Myocyte (in vitro differentiated cells): ENCODE measurements at places on chromosomes 2 and 18.

DNA sequence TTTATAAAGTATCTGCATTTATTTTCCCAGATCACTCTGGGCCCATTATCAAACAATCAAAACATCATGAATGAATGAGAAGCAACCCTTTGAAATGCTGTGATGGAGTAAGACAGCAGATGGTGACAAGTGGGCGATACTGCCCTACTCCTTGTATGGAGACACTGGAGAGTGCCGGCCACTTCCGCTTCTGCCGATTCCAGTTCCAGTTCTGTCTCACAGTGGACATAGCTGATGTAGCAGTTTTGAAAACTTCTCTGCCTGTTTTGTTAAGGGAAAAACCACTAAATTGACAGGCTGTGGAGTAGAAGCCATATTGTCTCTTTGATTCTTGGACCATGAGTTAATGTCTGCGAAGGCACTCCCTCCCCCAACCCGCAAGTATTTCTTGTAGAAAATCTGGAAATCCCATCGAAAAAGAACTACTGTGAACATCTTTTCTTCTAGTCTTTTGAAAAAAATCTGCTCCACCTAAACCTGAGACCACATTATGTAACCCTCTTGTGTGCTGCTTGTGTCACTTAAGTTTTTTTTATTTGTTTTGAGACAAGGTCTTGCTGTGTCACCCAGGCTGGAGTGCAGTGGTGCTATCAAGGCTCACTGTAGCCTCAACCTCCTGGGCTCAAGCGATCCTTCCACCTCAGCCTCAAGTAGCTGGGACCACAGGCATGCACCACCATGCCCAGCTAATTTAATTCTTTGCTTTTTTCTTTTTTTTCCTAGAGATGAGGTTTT, 133.5 kb downstream of the TANC1 start:
- no peak for DNase-seq

DNA sequence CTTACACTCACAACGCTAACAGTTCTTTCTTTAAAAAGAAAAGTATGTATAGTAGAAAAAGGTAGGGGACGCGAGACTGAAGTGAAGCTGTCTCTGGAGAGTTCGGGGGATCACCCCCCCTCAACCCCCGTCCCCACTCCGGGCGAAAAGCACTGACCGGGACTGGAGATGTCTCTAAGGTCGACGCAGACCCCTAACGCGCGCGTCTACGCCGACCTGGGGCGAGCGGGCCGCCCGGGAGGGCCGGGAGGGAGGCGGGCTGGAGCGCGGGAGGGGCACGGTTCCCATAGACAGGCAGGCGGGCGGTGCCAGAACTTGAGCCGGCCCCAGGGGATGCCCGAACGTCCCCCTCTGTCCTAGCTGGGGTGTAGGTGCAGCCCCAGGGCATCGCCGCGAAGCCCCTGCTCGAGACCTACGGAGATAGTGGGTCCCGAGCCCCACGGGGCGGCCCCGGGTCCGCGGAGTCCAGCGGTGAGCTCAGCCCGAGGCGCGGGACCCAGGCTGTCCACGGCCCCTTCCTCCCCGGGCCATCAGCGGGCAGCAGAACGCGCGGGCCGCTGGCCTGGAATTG, 82.2 kb downstream of the CHRNA1 start:
- DNase-seq = peak; percentile 45

- DNase-seq = peak; percentile 64
Measured at GRCh38 chr2:46812361-46813019, 103.1 kb downstream of the MCFD2 start.

GRCh38 chr18:77109648-77110019, 22.9 kb downstream of the MBP start:
- no peak for DNase-seq

DNA sequence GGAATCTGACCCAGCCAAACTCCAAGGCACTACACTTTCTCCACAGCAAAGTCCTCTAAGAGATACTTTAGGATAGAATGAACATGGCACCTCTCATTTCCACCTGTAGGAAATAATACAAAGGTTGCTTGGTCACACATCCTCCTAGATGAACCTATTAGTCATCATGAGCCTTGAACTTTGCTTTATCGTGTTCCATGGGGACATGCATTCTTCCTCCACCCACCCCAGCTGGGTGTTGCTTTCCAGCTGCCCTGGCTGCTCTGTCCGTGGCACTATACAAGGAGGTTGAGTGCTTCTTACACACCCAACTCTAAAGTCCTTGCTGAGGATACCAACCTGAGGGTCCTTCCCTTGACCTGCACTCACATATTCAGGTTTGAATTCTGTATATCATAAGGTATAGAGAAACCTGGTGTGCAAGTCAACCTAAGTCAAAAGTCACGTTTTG, 52.7 kb downstream of the SPRED2 start:
- no peak for DNase-seq

DNA sequence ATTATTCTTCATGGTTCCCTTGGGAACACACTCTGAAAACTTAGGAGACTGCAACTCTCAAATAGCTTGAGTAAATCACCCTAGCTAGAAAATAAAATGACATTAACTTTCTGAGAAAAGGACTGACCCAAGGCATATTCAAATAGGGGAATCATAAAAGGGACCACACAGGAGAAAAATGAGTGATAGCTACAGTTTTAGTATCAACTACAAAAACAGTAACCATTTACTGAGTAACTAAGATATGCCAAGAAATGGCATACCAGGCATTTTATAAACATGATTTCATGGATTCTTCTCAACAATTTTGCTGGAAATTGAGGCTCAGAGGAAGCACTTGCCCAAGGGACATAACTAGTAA, 84.5 kb downstream of the AFF3 start:
- DNase-seq = no peak

- DNase-seq = peak; percentile 95
Measured at GRCh38 chr2:172102391-172103359, at the start of gene DLX2. DLX2 (minus strand) TSS chr2:172102900; CDS start chr2:172102538, 362 bp downstream.

DNA sequence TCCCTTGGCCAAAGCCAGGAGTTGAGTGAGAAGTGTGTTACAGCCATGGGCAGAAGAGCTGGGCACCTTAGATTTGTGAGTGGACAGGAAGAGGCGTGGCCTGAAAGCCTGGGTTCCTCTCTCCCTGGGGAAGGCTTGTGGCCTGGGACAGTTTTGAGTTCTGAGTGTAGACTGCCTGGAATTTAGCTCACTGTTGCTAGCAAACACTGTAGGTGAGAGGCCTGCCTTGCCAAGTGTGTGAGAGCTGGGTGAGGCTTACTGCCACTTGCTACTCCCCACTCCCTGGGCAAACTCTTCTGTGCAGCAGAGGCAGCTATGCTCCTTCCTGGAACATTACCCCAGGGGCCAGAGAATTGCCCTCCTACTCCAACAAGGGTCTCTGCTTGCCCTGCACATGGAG, 150.0 kb upstream of the GALNT5 start:
- DNase-seq = no peak

- peak; percentile 13 for DNase-seq
Measured at GRCh38 chr2:171149986-171150693, 10.6 kb downstream of the TLK1 start.

- peak; percentile 88 for DNase-seq
Measured at GRCh38 chr2:102848366-102848839, 86.6 kb downstream of the TMEM182 start.

DNA sequence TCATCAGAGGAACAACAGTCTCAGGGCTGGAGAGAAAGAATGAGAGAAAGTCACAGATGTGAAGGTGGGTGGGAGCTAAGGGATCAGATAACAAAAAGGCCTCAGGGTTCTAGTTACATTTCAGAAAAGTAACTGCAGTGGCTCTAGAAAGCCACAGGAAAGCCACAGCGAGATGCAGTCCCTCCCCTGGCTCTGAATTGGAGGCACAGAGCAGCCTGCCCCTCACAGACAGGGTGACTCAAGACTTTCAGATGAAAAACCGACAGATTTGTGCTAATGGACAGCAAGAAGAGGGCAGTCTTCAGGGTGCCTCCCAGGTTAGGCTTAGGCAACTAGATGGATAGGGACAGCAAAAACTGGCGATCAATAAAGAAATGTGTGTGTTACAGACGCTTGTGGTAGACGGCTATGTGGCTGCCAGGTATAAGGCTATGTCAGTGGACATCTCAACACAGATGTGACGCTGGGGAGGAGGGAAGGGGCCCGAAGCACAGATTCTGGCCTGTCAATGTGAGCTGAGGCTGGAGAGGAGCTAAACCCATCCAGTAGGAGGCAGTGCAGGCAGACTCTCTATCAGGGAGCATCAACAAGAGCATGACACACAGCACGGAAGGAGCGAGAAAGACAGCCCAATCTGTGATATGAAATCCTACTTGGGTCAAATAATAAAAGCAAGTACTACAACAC, 26.2 kb downstream of the UNC50 start:
- DNase-seq = peak; percentile 48

- DNase-seq = no peak
Measured at GRCh38 chr18:22667156-22667555, 249.4 kb upstream of the CTAGE1 start.

- DNase-seq = no peak
Measured at GRCh38 chr2:39715095-39715494, 49.4 kb downstream of the TMEM178A start.

GRCh38 chr2:55017428-55017827, 32.8 kb downstream of the RTN4 start:
- DNase-seq = no peak

DNA sequence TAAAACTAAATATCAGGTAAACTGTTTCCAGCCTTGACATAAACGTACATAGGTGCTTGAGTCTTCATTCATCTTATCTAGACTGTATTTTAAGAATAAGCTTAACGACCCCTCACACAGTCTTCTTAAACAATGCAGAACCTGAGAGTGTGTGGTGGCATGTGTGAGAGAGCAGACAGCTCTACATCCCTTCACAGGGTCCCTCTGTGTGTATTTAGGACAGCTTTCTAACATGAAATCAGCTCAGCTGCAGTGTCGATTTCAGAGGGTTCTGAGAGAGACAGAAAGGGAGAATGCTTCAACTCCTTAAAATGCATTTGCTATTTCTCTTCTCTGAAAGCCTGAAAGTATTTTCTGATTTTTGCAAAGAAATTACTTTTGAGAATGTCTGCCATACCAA, 185.2 kb downstream of the GRB14 start:
- DNase-seq = no peak

DNA sequence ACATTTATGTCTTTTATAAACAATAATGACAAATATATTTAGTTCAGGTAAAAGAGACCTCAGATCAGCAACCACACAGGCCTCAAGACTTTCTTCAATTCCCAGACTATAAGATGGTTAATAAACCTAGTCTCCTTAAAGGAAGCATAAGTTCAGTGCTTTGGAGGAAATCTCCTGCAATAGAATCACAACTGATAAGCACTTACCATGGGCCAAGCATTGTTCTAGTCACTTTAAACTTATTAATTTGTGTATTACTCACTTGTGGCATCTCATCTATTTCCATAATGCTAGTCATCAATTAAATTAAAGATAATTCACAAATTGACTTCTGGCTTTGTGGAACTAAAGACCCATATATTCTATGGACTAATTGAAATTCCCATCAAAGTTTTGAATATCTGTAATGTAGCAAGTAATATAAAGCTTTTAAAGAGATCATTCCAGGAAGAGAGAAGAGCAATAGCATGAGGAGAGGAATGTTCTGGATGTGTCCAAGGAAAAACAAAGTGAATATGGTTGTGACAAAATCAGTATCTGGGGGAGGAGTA, 42.2 kb downstream of the COL3A1 start:
- DNase-seq = no peak

- DNase-seq = no peak
Measured at GRCh38 chr2:236662231-236663185, 92.9 kb downstream of the ACKR3 start.
